SJSA1 (cell line): ENCODE measurements at places on chromosomes 4 and X. TPM values are rescaled to one million over a fixed set of nuclear protein-coding genes. Genes with fewer than 3 reads are reported as not detected.
A peak's percentile ranks its signal among the peaks of the same experiment; 100 is the strongest.

The BEX2 gene
- not detected in 2 replicates for total RNA-seq

DNA sequence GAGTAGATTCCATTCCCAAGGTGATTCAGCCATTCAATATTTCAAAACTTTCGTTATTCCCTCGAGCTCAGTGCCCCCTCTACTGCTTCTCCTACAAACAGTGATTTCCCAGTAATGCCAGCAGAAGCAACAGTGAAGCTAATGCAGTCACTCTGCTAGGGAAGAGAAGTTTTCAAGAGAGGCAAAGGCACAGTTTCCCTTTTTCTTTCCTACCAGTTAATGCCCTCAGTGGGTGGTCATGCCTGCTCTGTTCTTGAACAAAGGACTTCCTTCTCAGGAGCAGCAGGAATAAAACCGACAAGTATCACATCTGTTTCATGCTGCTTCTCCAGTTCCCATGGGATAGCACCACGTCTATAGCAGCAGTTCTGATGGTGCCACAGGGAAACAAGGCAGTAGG lies 317.2 kb downstream of the TENM3 start:
- peak; percentile 90 for DNase-seq

GRCh38 chr4:151238477-151238876 lies 38.5 kb upstream of the PRSS48 start:
- DNase-seq: no peak

GRCh38 chr4:55398966-55399365 lies 3.2 kb downstream of the TMEM165 start:
- no peak for DNase-seq

DNA sequence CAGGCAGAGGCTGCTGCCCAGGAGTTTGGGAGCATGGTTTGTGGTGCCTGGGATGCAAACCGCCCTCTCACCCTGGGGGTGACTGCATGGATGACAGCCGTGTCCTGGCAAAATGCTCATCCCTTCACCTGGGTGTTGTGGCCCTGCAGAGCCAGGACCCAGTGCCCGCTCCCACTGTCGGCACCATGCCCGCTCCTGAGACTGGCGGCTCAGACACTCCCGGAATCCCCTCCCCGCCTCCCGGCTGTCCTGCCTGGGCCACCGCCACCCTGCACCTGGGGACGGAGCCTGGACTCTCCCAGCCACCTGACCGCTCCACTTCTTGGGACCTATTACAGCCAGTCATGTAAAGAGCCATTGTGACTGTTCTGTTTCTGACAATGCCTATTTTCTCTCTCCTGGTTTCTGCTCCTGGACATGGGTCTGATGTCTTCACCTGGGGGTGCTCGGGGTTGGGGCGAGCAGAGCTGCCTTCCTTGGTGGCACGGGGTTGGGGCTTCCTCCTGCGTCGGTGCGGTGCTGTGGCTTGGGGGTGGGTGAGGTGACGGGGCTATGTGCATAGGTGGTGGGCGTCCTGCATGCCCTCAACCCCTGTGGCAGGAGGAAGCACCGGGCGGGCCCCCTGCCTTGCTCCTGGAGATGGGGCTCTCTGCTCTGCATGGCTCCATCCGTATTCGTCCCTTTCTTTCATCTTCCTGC lies 30.9 kb downstream of the LRPAP1 start:
- no peak for DNase-seq

- peak; percentile 63 for DNase-seq
These were observed 32.8 kb upstream of the GLRB start for GRCh38 chr4:157043131-157043530.

The ZNF157 gene
- total RNA-seq: not detected in 2 replicates

The FHDC1 gene
- 0.03 TPM in 1 of 2 replicates, not detected in the other for total RNA-seq

The IL21 gene
- not detected in 2 replicates for total RNA-seq

The ZNF711 gene
- total RNA-seq: 9.3 and 11.4 TPM in 2 replicates

The CYSLTR1 gene
- total RNA-seq: 0.11 and 0.63 TPM in 2 replicates

The KLHL4 gene
- 0.69 and 3.9 TPM in 2 replicates for total RNA-seq

DNA sequence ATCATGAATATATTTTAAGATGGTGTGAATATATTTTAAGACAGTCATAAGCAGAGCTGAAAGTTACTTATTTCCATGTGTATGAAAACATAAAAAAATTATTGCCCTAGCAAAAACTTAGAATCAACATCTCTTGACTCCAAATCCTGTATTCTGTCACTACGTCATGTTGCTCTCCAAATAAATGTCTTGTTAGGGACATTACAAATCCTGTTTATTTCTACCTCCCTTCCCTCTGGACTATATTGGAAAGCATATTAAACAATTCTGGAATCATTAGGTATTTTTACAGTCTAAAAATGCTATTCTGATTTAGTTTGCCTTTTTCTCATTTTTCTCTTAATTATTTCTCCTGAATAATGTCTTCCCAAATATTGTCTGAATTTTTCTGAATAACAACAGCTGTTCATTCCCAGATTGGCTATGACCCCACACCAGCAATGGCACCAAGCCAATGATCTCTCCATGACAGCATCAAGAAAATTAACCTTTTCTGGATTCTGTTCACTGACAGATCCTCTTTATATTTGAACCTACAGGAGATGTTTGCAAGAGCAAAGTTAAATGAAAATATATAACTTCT lies 523.1 kb downstream of the IQCM start:
- DNase-seq: no peak

GRCh38 chr4:26015133-26015651 lies 101.2 kb downstream of the SMIM20 start:
- DNase-seq: no peak

The CSN1S1 gene
- not detected in 2 replicates for total RNA-seq

GRCh38 chr4:28167411-28167810 lies 1306.8 kb downstream of the STIM2 start:
- DNase-seq: no peak

The CT45A10 gene
- not detected in 2 replicates for total RNA-seq

DNA sequence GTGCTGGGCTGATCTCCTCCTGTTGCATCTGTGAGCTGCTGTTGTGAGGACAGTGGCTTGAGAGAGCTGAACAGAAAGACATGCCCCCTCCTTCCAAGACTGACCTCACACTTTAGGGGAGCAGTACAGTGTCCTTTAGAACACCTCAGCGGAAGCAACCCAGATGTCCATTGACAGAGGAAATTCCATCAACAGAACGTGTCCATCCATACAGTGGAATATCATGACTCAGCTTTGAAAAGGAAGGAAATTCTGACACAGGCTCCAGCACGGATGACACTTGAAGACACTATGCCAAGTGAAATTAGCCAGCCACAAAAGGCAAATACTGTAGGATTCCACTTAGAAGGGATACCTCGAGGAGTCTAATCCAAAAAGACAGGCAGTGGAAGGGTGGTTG lies 103.5 kb downstream of the GPR143 start:
- DNase-seq: peak; percentile 65

DNA sequence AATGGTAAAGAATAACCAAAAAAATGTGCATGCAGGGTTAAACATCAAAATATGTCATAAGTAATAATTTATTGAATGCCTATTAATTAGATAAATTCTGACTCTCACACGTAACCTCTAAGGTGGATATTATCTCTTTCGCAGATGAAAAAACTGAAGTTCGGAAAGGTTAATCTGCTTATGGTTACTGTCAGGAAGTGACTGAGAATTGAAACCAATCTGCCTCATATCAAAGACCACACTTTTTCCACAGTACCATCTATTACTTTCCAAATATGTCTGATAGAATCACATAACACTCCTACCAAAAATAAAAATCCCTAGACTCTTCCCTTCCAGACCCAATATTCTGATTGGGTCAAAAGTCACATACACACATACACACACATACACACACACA lies 6.2 kb downstream of the CHIC2 start:
- no peak for DNase-seq

GRCh38 chr4:147844781-147845180 lies 112.9 kb downstream of the ARHGAP10 start:
- no peak for DNase-seq

- no peak for DNase-seq
These were observed 15.2 kb upstream of the TLR8 start for GRCh38 chrX:12891171-12891570.

- peak; percentile 61 for DNase-seq
These were observed at the start of gene COL4A5 for GRCh38 chrX:108439426-108439942. Gene COL4A5, plus strand, starts transcription at chrX:108439838. Its CDS starts 288 bp downstream, at chrX:108440126.

DNA sequence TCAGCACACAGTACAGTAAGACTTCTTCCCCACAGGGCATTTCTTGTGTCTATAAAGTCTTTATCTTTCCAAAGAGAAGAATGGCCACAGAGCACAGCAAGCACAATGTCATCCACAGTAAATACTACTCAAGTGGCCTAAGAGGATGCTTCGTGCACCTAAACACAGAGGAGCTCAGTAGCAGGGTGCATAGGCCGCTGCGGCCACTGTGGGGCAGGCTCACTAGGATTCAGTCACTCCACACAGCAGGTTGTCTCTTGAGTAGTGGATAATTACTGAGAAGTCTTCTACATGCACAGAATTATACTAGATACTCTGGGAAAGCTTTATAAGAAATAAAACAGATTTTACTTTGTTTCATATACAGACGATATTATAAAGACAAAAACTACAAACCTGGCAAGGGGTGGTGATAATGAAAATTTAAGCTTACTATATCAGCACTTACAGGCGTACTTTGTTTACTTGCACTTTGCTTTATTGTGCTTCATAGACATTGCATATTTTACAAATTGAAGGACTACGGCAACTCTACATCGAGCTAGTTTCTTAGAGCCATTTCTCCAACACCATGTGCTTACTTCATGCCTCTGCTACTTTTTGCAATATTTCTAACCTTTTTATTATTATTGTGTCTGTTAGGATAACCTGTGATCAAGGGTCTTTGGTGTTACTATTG lies 78.5 kb downstream of the PRDM5 start:
- DNase-seq: no peak

- DNase-seq: no peak
These were observed 41.3 kb upstream of the ASMTL start for GRCh38 chrX:1493877-1494510.

GRCh38 chr4:181908168-181908567 lies 335.0 kb upstream of the TENM3 start:
- DNase-seq: no peak

DNA sequence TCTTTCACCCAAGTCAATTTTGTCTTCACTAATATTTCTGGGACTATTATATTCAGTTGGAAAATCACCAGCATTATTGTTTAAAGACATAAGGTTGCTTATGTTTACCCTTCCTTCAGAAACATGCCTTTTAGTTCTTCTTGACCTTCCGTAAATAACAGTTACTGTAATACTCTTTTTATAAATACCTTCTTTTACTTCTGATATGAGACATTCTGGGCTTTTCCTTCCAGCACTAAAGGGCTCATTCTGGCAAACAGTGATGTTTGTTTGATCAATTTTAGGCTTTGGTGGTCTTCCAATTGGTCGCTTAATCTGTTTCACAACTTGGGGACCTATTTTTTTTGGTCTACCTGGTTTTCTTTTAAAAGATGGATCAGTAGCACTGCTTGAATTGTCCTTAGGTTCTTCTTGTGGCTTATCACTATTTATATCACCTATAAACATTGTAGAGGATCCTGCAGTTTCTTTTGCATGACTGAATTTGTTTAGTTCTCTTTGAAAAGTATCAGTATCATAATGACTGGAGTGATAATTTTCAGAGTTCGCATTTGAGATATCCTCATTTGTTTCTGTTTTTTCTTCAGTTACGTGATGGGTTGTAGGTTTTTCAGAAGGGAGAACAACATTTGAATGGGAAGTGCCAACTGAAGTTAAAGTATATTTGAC lies 64.8 kb downstream of the NCAPG start:
- DNase-seq: no peak

The MAGIX gene
- total RNA-seq: 1.00 TPM in 1 of 2 replicates, not detected in the other

DNA sequence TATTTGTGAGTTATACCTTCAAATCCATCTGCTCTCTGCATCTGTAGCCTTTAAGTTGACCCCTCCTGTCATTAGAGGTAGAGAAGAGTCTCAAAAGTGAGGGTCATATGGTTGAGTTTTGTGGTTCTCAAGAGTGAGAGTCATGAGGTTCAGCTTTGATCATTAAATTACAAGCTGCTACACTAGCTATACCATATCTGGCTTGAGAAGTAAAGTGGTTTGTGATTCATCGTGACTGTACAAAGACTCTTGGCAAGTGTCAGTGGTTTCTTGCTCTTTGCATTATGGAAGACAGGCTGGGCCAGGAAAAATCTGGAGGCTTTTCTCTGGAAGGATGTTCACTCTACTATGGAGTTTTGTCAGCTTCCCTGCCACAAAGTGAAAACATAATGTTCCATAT lies 170.6 kb downstream of the ZC4H2 start:
- DNase-seq: no peak

GRCh38 chr4:55996646-55997045 lies 47.9 kb downstream of the CEP135 start:
- DNase-seq: no peak

- DNase-seq: no peak
These were observed 1735.1 kb downstream of the PCDH7 start for GRCh38 chr4:32455231-32455630.

DNA sequence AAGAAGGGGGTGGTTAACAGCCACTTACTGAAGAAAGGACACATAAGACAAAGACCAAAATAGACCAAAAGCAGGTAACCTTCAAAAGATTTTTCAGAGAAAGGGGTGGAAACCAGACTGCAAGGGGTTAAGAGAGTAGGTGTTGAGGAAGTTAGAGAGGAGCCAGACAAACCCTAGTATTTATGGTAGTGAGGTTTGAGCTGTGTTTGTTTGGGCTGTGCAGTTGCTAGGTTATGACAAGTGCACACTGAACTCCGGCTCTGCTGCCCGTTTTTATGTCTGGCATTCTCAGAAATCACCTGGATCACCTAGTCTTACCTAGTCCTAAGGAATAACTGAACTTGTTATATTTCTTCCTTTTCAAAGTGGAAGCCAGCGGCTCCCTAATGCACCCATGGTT lies 22.9 kb upstream of the G3BP2 start:
- no peak for DNase-seq

- no peak for DNase-seq
These were observed 87.7 kb upstream of the EFHC2 start for GRCh38 chrX:44431194-44431593.

DNA sequence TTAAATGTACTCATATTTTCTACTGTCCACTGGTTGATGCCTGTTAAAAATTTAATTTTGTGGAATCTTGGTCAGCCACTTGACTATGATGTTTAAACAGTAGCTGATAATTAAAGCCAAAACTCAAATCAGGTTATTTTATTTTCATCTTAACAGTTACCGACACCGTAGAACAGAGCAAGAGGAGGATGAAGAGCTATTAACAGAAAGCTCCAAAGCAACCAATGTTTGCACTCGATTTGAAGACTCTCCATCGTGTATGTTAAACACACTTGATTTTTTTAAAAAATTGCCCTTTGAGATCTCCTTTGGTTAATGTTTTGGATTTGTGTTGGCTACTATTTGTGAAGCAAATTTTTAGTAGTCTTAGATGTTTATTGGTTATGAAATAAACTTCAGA lies 10.7 kb downstream of the SMARCA5 start:
- DNase-seq: no peak

DNA sequence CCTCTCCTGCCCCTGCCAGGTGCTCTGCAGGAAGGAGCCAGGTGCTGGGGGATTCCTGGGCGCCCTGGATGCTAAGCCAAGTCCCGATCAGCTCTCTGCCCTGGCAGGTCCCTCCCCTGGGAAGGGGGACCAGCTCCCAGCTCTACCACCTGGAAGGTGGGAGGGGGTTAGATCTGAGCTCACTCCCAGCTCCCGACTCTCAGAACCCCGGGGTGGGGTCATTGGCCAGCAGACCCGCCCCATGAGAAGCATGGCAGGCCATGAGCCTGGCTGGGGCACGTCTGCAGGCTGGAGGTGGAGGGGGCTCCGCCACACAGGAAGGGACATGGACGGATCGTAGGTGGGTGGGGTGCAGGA lies 83.4 kb upstream of the NKX1-1 start:
- DNase-seq: no peak

- no peak for DNase-seq
These were observed 59.0 kb downstream of the SAT1 start for GRCh38 chrX:23841847-23842522.

The ACE2 gene
- 0.08 TPM in 1 of 2 replicates, not detected in the other for total RNA-seq

GRCh38 chrX:111322231-111322855 lies 52.1 kb upstream of the CAPN6 start:
- no peak for DNase-seq

- DNase-seq: no peak
These were observed 123.3 kb downstream of the ARHGEF9 start for GRCh38 chrX:63661676-63662075.
